PC-3 (cell line): ENCODE measurements at places on chromosomes 1 and 21. TPM values are rescaled to one million over a fixed set of nuclear protein-coding genes. Genes with fewer than 3 reads are reported as not detected.
A peak's percentile ranks its signal among the peaks of the same experiment; 100 is the strongest.

- DNase-seq, result peak; percentile 44
These were observed 642.8 kb downstream of the PLA2G4A start for GRCh38 chr1:187471555-187471954.

Gene ADAMTS4
- 0.52 TPM in 1 of 2 replicates, not detected in the other for total RNA-seq

Gene MAB21L3
- 1.4 and 2.6 TPM in 2 replicates for total RNA-seq

- DNase-seq, result peak; percentile 93
These were observed 1.8 kb upstream of the CDKN2C start for GRCh38 chr1:50968158-50968820.

- DNase-seq, result no peak
These were observed 396.3 kb upstream of the NEGR1 start for GRCh38 chr1:72678683-72679082.

GRCh38 chr1:8213136-8213535 is 104.8 kb upstream of the SLC45A1 start:
- DNase-seq, result no peak

- DNase-seq, result no peak
These were observed 295.5 kb downstream of the BRINP2 start for GRCh38 chr1:177466286-177466685.

DNA sequence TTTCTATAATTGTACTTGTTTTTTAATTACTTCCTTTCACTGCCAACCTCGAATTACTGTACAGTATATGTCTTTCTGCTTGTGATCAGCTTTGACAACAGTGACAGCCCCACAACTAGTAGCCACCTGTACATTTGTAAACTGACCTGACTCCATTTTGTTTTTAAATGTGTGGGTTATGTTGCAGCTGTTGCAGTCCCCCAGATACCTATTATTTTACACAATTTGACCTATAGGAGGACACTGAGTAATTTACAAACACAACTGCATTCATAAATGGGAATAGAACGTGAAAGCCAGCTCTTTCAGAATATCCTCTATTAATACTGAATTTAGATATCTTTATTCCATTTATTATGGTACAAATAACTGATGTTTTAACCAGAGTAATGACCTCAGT is 2.5 kb upstream of the VAMP3 start:
- DNase-seq, result no peak

GRCh38 chr1:56961426-56961825 is 4.4 kb downstream of the C8B start:
- DNase-seq, result no peak

DNA sequence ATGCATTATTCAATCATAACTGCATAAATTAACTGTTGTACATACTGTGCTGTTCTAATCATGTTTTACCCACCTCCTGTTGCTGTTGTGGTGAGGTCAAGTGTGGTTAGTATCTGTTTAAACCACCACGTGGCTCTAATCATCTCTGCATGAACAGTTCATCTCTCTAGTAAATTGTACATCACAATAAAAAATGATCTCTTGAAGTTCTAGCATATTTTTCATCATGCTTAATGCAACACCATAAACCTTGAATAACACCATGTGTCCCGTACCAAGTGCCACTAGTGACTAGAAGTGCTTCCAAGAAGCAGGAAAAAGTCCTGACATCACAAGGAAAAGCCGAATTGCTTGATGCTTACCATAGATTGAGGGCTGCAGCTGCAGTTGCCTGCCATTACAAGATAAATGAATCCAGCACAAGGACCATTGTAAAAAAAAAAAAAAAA is 51.7 kb downstream of the SNRPE start:
- no peak for DNase-seq

GRCh38 chr21:42215942-42216725 is 2.8 kb upstream of the ABCG1 start:
- DNase-seq, result no peak

Gene ADAMTS5
- total RNA-seq, result not detected in 2 replicates

DNA sequence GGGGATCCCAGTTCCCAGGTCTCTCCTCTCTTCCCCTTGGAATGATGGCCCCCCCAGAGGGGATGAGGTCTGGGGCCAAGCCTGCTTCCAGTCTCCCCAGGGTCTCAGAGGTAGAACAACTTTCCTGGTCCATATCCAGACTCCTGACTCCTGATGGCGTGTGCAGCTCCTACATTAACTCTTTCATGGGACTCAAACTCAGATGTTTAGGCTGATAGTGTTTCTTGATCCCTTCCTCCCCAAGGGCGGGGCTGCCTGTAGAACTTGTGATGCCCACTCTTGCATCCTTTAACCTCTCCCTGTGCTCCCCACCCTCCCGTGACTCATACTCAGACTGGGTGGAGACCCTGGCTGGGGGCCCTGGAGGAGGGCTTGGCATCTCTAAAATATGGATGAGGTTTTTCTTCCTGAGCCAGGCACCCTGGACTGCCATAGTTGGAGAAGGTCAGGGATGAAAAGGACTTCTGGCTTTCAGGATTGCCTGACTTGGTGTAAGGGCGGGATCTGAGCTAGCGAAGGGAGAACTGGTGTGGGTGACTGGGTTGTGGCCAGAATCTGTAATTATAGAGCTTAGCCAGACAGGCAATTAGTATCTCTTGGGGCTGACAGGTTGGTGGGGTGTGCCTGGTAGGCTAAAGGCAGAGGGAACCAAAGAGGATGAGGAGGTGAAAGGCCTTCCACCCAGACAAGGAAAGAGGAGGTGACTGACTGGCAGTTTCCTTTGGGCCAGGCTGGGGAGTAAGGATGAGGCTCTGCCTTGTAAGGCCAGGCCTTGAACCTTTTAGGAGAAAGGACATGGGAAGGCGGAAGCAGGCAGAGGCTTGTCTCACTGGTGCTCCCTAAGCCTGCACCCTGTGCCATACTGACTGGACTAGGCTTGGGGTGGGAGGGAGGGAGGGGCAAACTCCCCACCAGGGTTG is 1.5 kb downstream of the ATP8B2 start:
- peak; percentile 62 for DNase-seq

Gene HSD3B1
- not detected in 2 replicates for total RNA-seq

DNA sequence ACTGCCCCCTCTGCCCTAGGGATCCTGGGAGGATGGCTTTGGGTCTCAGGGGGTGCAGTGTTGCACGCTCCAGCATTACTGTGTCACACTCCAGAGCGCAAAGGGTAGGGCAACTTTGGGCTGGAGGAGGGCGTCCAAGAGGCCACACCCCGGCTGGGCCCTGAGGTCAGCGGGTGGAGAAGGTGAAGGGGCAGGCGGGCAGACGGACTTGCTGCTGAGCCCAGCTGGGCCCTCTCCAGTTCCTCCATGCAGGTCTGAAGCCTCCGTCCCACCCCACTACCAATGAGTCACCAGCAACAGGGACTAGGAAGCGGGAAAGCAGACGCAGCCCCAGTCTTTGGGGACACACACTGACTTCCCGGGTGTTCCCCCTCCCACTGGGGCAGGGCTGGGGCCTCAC is 116.0 kb downstream of the CASZ1 start:
- DNase-seq, result no peak

DNA sequence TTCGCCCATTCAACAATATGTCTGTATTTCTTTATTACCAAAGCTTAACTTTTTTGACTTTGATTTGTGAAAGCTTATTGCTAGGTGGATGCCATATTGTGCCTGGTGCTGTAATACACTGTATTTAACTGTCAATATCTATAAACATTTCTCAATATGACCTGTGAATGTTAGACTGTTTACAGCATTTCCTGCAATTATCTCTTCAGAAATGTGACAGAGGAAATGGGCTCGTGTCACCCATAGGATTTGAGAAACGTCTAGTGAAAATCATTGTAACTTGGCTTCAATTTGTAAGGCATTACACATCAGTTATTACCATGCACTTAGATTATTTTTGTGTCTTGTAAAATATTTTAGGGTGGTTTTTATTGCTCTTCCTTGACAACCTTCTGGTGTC is 237.8 kb upstream of the ADGRL2 start:
- no peak for DNase-seq

Gene LCE1C
- total RNA-seq, result not detected in 2 replicates

GRCh38 chr1:243831463-243831862 is 18.6 kb downstream of the AKT3 start:
- no peak for DNase-seq

Gene KCNN3
- total RNA-seq, result 0.12 and 0.26 TPM in 2 replicates

DNA sequence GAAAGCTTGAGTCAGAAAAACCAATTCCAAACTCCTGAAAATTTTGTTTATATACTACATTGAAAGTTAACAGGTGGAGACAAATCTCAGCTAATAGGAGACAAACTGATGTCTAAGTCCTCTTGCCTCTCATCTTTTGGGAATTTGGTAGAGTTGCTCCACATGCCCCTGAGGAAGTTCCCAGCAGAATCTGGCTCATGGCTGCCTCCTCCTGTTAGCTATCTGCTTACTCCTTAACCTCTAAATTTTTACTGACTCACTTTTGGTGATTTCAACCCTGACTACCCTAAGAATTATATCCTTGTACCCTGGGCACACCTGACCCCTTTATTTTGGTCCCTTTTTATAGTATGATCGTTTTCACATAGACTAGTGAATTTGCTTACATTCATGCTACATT is 633.7 kb upstream of the USP24 start:
- DNase-seq, result peak; percentile 59

Gene RGL1
- total RNA-seq, result 1.5 and 1.9 TPM in 2 replicates

- DNase-seq, result no peak
These were observed 13.5 kb upstream of the PPP1R8 start for GRCh38 chr1:27816921-27817630.

- no peak for DNase-seq
These were observed 1.0 kb upstream of the PGLYRP4 start for GRCh38 chr1:153349363-153350320.

- no peak for DNase-seq
These were observed 3.1 kb upstream of the VWA1 start for GRCh38 chr1:1432274-1432950.

DNA sequence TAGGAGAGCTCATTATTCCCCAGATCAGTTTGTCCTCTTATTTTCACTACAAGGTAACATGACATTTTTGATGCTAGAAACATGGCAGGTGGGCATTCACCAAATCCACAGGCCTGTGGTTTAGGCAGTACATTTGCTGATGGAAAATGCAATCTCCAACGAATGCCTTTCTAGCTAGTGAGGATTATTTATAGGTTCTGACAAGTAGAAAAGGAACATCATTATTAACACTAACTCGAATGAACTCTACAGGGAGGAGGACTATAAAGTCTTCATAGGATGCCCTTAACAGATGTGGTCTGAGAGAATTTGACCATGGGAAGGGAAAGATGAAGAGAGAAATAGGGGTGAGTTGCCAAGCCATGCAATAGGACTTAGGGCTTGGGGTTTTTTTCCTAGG is 71.5 kb upstream of the BCL10 start:
- no peak for DNase-seq

Gene PROK1
- not detected in 2 replicates for total RNA-seq

Gene GFI1
- total RNA-seq, result 0.29 and 0.84 TPM in 2 replicates

- DNase-seq, result no peak
These were observed 42.4 kb downstream of the CRYAA start for GRCh38 chr21:43211072-43211759.

Gene DUSP10
- 5.1 and 6.2 TPM in 2 replicates for total RNA-seq

DNA sequence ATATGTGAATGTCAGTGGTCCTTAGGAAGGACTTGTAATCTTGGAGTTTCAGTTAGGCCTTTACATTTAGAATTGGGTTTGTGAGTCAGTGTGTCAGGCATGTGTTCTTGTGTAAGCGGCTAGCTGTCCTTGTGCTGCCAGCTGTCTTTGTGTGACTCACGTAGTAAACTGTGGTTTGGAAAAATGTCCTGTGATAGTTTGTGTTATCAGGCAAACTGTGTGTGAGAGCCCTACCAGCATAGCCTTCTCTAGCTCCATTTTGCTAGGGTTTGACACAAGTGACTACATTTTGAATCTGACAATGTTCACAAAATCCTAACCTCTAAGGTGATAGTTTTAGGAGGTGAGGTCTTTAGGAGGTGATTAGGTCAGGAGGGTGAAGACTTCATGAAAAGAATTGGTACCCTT is 6.9 kb upstream of the SLC35D1 start:
- peak; percentile 93 for DNase-seq

Gene KRTAP8-1
- total RNA-seq, result not detected in 2 replicates

DNA sequence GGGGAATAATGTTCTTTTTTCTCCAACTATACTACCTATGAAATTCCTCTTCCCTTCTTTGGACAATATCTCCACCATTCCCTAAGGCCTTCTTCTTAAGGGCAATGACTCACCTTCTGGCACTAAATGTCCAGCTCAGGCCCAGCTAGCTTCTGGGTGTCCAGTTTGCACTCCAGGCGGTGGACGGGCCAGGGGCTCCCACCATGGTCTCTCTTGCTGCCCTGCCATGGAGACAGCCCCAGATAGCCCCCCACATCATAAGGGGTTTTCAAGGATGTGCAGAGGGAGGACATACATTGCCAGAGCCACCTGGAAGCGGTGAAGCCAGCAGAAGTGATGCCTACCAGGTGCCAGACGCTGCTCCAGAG is 43.8 kb downstream of the C1orf198 start:
- DNase-seq, result peak; percentile 29

GRCh38 chr1:222299524-222299923 is 248.4 kb downstream of the HHIPL2 start:
- no peak for DNase-seq

DNA sequence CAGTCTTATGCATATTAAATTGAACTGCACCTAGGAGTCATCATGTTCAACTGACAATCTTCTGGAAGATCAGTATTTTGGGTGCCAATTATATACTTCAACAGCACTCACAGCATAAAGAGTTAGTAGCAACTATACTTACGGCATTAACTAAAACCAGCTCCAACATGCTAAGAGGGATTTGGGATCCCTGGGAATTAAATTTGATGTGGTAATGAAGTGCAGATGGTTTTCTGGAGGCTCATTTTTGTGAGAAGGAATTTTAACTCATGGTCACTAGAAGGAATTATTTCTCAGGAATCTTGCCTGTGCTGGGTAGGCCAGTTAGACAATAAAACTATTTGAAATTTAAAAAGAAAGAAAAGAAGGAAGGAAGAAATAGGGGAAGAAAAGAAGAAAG is 18.3 kb downstream of the IFI44 start:
- DNase-seq, result no peak

DNA sequence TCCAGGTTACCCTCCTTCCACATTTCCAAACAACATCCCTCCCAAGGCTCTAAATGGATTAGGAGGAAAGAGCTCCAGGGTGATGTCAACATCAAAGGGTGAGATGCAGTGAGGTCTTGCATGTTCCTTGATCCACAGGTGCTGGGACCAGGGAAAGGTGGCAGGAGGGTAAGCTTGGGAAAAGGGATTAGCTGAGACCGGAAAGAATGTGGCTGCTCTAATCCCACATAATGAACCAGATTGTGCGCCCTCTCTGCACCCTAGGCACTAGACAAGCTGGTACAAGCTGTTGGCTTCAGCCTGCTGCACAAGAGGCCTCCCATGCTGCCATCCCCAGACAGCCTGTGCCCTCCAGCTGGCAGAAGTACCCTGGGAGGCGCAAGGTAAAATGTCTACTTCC is 34.9 kb downstream of the PLXNA2 start:
- DNase-seq, result no peak

- DNase-seq, result no peak
These were observed 21.3 kb downstream of the KRTAP10-1 start for GRCh38 chr21:44518686-44519085.

GRCh38 chr1:82343381-82343780 is 542.6 kb downstream of the ADGRL2 start:
- DNase-seq, result no peak

Gene OR10K2
- not detected in 2 replicates for total RNA-seq

GRCh38 chr1:64881281-64881680 is 85.1 kb downstream of the JAK1 start:
- peak; percentile 81 for DNase-seq
